ENCODE measurements at places on chromosomes 5 and 9.

- DNase-seq = no peak
Measured at GRCh38 chr5:180639287-180639686, 10.1 kb downstream of the FLT4 start.

DNA sequence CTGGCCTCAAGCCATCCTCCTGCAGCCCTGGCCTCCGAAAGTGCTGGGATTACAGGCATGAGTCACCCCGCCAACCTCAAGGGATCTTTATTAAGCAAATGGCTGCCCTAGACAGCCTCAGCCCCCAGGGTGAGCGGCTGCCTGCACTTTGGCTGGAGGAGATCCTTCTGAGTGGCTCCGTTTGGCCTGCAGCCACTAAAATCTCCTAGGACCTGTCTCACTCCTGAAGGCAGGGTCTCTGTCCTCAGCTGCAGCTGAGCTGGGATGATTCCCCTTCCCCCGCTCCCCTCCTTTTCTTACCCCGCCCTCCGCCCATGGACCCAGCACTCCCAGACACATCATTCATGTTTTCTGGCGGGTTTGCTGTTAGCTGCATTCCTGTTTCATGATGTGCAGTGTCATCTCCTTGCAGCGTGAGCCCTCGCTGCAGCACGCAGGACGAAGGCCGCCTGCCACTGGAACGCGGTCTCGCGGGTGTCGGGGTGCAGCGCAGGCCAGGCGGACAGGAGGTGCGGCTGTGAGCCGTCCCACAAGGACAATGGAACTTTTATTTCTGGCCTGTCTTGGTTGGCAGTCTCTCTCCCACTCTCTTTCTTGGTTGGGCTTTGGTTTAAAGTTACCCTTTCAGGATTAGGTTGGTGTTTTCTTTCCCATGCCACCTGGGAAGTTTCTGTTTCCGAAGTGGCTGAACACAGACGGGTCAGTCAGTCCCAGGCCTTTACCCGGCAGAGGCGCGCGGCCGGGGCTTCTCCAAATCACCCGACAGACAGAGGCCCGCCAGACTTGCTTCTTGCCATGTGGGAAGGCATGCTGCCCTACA, 137.1 kb downstream of the FOXD1 start:
- no peak for DNase-seq

DNA sequence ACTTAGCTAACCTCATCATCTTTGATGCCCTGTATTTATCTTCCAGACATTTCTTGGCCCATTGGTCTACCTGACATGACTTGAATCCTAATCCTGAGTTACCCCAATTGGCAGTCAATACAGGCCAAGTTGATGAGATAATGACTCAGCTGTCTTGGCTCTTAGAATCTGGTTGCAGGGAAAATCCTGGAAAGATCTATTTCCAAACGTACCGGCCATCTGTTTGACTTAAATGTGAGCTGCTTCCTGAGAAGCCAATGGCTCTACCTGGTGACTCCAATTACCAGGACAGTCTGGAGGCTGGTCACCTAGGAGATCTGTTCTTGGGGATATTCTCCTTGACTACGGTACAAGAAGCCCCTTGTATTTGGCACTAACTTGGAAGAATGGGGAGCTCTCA, 475.2 kb upstream of the BRINP1 start:
- no peak for DNase-seq

DNA sequence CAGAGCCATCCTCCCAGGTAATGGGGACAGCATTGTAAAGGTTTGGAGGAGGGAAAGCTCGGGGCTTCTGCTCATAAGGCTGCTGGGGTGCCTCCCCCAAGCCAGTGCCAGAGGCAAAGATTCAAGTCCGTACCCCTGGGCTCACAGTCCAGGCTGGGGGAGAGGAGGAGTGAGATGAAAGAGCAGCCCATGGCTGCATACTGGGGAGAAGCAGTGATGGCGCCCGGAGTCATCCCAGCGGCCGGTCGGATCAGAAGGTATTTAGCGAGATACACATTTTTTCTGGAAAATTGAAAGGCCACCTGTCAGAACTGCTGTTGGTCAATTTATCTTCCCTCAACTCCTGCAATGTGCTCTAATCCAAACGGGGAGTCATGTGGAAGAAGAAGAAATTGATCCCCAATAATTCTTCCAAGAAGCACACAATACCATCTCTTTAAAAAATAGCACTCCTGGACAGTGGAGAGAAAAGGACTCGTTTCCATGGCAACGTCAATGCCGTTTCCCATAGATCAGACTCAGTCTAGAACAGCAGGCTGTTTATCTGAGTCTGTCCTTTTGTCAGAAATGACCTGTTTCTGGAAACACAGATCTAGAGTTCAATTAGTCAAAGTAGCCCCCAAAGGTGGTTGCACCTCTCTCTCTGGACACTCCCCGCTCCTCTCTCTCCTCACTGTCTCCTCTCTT, 65.9 kb downstream of the NSG2 start:
- no peak for DNase-seq

DNA sequence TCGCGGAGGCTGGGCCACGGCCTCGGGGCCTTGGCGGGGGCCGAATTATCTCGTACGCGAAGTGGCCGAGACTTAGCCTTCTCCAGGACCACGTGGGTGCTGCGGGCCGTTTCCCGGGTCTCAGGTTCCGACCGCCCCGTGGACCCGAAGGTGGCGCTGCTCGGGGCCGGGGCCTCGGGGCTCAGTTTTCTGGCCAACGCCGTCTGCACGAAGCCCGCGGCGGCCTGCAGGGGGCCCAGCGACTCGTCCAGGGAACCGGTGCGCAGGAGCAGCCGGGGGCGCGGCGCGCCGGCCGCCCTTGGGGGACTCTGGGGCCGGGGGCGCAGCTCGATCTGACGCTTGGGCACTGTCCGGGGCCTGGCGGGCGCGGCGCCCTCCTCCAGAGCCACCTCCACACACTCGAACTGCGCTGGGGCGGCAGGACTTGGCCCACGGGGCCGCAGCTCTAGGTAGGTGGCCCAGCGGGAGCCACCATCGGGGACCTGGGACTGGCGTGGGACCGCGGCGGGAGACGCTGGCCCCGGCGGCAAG, 716 bp downstream of the PROB1 start:
- no peak for DNase-seq

GRCh38 chr9:124122321-124122720, 110.8 kb downstream of the LHX2 start:
- DNase-seq = no peak

DNA sequence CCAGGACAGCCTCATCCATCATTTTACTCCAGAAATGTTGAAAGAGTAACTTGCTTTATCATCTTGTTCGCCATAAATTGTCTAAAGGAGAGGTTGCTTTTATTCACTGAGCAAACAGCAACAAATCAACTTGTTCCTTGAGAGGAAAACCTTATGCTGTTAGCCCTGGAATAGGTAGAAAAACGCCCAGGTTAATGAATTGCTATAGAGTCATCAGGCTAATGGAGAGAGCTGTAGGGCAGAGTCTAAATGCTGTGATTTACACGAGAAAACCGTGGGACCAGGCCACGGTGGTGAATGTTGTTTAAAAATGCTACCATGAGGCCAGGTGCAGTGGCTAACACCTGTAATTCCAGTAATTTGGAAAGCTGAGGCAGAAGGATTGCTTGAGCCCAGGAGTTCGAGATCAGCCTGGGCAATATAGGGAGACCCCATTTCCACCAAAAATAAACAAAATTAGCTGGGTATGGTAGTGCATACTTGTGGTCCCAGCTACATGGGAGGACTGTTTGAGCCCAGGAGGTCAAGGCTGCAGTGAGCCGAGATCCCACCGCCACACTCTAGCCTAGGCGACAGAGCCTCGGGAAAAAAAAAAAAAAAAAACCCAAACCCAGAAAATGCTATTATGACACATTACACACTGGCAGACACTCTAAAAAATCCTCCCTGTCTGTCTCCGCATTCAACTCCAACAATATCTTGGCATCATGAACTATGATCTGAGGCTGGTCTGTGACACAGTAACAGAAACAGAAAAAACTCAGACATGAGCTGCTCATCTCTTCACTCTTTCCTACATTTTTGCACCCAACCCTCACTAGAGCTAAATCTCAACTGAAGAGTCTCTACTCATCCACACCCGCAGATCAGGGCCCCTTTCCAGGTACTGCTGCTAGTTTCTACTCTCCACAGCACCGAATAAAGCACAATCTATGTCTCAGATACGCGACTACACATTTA, 118.6 kb upstream of the RETREG1 start:
- DNase-seq = no peak

DNA sequence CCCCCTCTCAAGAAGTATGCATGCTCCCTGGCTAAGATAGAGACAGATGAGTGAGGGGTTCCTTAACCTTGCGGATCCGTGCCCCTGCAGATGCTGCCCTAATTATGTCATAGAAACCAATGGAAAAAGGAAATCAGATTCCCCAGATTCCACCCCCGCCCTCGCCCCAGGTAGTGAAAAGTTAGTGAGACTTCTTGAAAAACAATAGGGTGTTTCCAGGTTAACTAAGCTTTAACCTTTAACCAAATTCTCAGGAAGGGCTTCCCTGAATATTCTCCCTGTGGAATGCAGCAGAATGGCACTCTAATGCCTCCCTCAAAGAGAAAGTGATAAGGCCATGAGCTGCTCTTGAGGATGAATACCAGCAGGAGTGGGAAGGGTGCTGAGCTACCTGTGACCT, 116.0 kb upstream of the RANBP3L start:
- DNase-seq = no peak

DNA sequence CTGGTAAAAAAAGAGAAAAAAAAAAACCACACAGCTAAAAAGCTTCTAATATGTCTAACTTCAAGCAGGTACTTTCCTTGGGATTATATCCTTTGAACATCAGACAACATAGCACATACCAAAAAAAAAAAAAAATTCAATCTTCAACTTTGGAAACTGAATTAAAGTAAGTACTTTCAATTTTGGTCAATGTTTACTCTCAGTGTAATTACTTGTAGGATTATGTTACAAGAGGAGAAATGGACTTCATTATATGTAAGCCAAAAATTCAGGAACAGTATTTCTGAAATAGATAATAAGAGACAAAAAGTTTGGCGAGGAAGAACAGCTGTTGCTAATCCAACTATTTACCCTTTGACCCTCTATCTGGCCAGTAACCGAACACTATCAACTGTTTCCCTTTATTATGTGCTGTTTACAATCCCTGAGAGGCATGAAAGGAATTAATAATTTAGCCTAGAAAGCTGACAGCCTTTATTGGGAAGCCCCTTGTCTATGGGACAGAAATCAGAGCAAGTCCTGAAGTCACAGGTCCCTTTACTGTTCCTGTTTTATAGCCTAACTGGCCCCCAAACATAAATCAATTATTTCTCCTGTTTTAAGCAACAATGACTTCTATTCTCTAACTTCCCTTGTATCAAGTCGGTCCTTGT, 46.6 kb downstream of the NR6A1 start:
- no peak for DNase-seq

DNA sequence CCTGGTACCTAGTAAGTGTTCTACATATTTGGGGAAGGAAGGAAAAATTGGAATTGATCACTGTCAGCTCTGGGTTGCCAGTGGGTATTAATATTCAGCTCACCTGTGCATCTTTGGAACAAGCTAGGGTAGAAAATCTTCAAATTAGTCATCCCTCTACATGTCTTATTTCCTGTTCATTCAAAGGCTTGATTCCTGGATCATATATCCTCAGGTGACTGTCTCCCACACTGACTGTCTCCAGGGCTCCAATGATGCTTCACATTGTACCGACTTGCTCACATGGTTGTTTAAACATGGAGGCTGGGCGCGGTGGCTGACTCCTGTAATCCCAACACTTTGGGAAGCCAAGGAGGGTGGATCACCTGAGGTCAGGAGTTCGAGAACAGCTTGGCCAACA, 11.6 kb upstream of the SUSD1 start:
- no peak for DNase-seq

- DNase-seq = no peak
Measured at GRCh38 chr5:24208686-24209106, 436.1 kb downstream of the CDH10 start.

DNA sequence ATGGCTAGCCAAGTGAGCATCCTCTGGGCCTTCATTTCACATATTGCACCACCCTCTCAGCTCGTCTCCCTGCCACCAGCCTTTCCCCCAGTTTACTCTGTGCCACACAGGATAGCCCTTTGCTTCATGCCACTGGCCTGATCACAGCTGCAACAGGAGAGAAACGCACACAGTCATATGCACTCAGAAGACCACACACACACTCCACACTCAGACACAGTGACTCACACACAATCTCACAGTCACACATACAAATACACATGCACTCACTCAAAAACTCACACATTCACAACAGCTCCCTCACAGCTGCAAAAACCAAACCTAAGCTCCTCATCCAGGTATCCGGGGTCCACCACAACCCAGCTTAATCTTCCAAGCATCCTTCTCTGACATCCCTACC, 38.7 kb downstream of the TTC39B start:
- no peak for DNase-seq

- no peak for DNase-seq
Measured at GRCh38 chr9:112017878-112018277, 121.3 kb downstream of the UGCG start.

- DNase-seq = no peak
Measured at GRCh38 chr9:133725886-133726285, 12.3 kb downstream of the SARDH start.

- DNase-seq = no peak
Measured at GRCh38 chr9:37424204-37424685, 1.7 kb downstream of the GRHPR start.

Data from stimulated activated CD8-positive, alpha-beta memory T cell treated with anti-CD3 and anti-CD28 coated beads, Interleukin-15, amount 100 ng/mL, for 4 hours (primary cell).